Spinal cord (tissue), 10 donors: ENCODE measurements at places on chromosomes 11 and 22.

- DNase-seq = no peak
Measured at GRCh38 chr11:107648242-107648641, 57.3 kb downstream of the ELMOD1 start.

- DNase-seq = no peak
Measured at GRCh38 chr22:25911243-25911972, 169.4 kb downstream of the MYO18B start.

DNA sequence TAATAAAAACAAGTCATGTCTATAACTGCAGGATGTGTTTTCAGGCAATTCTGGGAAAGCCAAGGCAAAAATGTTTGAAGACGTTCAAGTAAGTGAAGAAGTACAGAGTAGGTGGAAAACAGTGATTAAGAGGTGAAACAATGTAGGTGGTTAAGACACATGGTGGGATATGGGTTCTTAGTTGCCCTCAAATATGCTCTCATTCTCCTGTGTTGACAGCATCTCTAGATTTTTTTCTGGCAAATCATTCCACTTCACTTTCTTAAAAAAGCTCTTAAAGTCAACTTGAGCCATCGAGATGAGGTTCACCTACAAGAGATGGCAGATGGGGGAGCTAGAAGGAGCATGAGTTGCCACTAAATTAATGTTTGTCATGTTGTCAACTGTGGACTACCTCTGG is 1041.0 kb upstream of the CNTN5 start:
- no peak for DNase-seq

DNA sequence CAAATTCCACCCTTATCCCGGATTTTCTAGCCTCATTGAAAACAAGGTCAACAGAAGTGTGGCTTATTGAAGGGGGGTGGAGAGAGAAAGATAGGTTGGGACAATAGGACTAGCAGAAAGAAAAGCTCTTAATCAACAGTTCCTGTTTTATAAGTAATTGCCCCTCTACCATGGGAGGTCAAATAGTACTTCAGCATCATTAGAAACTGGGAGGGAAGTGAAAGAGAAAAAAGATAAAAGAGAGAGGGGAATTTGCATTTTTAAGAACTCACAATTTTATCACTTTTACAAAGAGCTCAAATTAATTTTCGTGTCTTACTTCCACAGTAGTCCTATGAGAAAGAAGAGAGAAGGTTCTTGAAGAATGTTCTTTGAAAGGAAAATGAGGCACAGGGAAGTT is 89.2 kb downstream of the AMOTL1 start:
- no peak for DNase-seq

DNA sequence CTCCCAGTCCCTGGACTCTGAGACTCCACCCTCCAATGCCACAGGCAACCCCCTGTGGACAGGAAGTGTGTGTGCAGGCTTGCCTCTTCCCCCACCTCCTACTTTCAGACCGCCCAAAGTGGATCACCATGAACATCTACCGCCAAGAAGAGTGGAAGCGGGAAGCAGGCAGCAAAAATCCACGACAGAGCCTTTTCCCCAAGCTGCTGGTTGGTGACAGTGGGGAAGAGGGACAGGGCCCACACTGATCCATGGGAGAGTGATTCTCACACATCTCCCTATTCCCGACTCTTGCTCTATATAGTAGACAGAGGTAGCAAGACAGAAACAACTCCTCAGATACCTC is 53.4 kb upstream of the SPATA19 start:
- DNase-seq = no peak

- no peak for DNase-seq
Measured at GRCh38 chr11:77967121-77967520, 27.3 kb downstream of the INTS4 start.

- no peak for DNase-seq
Measured at GRCh38 chr11:97325693-97326092, 935.9 kb downstream of the JRKL start.

GRCh38 chr11:8765294-8765693 is 82.7 kb downstream of the RPL27A start:
- no peak for DNase-seq

DNA sequence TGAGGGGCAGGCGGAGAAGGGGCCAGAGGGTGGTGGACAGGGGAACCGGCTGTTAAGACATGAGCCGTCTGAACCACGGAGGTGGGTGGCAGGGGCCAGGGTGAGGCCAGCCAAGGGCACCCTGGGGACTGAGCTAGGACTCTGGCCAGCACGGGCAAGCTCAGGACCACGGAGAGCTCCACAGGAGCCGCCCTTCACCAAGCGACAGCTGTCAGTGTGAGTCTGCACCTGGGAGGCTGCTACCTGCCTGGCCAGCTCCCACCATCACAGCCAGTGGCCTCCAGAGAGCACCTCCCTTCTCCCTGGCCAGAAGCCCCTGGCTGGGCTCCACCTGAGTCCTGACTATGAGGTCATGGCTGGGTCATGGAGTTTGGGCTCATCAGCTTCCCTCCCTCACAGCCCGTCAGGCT is 21.6 kb downstream of the MGAT3 start:
- DNase-seq = no peak
